Uterus (tissue), 4 donors: ENCODE measurements at places on chromosomes 7 and 10.

- no peaks in the 10 kb centered on the region for H3K4me1 ChIP-seq
- H3K27ac ChIP-seq = no peak overlapping the region
- no peaks in the 10 kb centered on the region for H3K27me3 ChIP-seq
- DNase-seq = no peak
These were observed 106.8 kb downstream of the PPP1R3C start for GRCh38 chr10:91525896-91526712.

GRCh38 chr7:45982132-45982531 is 61.1 kb upstream of the IGFBP3 start:
- no peaks in the 10 kb centered on the region for H3K27me3 ChIP-seq
- H3K36me3 ChIP-seq = no peaks in the 10 kb centered on the region
- H3K4me1 ChIP-seq = peaks cover 7% of the 10 kb centered on the region
- no peak overlapping the region for H3K4me3 ChIP-seq
- DNase-seq = no peak
- H3K27ac ChIP-seq = no peak overlapping the region

DNA sequence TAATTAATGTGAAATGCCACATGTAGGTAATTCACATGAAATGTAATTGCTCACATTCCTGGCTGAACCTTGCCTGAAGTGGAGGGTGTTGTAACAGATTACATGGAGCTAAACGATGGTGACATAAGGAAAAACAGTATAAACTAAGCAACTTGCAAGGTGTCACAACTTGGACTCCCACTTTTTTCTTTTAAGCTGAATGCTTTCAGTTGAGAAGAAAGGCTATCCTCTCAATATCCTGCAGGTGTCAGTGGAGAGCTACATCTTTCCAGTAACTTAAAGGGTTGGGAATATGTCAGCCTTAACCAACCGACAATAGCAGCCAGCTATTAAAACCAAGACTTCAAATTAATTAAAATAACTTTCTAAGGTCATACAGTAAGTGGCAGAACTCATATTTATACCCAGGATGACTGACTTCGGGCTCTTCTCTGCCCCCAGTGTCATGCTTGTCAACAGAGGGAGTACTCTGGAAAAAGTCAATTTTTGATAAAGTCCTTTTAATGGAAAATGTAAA is 33.7 kb downstream of the NRBF2 start:
- H3K4me3 ChIP-seq = no peak overlapping the region
- DNase-seq = no peak
- H3K36me3 ChIP-seq = no peaks in the 10 kb centered on the region
- no peaks in the 10 kb centered on the region for H3K4me1 ChIP-seq
- peak overlapping the region; percentile 9 for H3K27ac ChIP-seq

DNA sequence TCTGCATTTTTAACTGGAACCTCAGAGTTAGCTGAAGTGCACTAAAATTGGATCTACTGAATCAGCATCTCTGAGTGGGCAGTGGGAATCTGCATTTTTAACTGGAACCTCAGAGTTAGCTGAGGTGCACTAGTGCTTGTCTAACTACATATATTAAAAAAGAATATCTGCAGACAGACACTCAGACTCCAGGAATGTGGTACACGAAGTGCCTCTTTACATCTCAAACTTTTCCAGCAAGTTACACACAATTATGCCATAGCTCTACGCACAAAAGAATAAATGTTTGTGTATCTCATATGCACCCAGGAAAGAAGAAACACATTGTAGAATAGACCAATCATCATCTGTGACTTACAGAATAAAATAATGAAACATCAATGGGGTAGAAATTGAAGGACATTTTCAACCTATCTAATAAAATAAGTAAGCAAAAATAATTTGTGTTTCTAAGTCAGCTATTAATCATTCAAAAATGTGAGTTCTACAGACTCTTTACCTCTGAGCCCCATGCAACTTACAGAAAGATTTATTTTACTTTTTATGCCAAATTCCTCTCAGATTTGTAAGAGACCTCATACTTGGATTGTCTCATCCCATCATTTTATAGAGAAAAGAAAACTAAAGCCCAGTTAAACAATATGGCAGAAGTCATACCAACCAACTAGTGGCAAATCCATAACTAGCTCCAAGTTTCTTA is 28.3 kb downstream of the PPP1R3A start:
- H3K36me3 ChIP-seq = no peaks in the 10 kb centered on the region
- H3K27ac ChIP-seq = no peak overlapping the region
- H3K4me1 ChIP-seq = no peaks in the 10 kb centered on the region
- DNase-seq = no peak

- H3K36me3 ChIP-seq = no peaks in the 10 kb centered on the region
- H3K4me3 ChIP-seq = no peak overlapping the region
- H3K4me1 ChIP-seq = no peaks in the 10 kb centered on the region
- H3K27me3 ChIP-seq = no peaks in the 10 kb centered on the region
These were observed 24.9 kb upstream of the NPS start for GRCh38 chr10:127524229-127524628.

- H3K4me3 ChIP-seq = no peak overlapping the region
- H3K4me1 ChIP-seq = no peaks in the 10 kb centered on the region
- no peak for DNase-seq
- H3K36me3 ChIP-seq = no peaks in the 10 kb centered on the region
- H3K27ac ChIP-seq = no peak overlapping the region
These were observed 16.2 kb downstream of the CPVL start for GRCh38 chr7:29130096-29130495.

- no peaks in the 10 kb centered on the region for H3K36me3 ChIP-seq
- H3K4me1 ChIP-seq = no peaks in the 10 kb centered on the region
- DNase-seq = no peak
- no peak overlapping the region for H3K4me3 ChIP-seq
- no peak overlapping the region for H3K27ac ChIP-seq
These were observed 101.3 kb upstream of the SKAP2 start for GRCh38 chr7:26965724-26966123.

- no peaks in the 10 kb centered on the region for H3K4me1 ChIP-seq
- H3K27ac ChIP-seq = no peak overlapping the region
- no peaks in the 10 kb centered on the region for H3K36me3 ChIP-seq
- DNase-seq = no peak
- H3K27me3 ChIP-seq = no peaks in the 10 kb centered on the region
These were observed 262.7 kb downstream of the CTNNA3 start for GRCh38 chr10:67433276-67433675.

DNA sequence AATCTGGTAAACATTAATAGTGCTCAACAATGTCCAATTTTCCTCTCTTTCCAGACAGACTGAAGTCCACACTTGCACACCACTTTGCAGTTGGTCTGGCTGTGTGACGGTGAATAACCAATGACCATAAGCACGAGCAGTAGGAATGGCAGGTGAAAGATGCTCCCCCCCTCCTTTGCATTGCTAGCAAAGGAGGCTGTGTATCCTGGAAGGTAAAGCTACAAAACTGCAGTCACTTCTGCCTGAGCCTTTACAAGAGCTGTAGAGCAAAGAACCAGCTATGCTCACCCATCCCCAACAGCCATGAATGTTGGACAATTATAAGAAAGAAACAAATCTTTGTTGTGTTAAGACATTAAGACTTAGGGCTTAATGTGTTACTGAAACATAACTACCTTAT is 178.0 kb downstream of the IPMK start:
- no peak overlapping the region for H3K4me3 ChIP-seq
- DNase-seq = no peak
- no peaks in the 10 kb centered on the region for H3K4me1 ChIP-seq
- no peaks in the 10 kb centered on the region for H3K36me3 ChIP-seq
- no peaks in the 10 kb centered on the region for H3K27me3 ChIP-seq
- H3K27ac ChIP-seq = no peak overlapping the region

DNA sequence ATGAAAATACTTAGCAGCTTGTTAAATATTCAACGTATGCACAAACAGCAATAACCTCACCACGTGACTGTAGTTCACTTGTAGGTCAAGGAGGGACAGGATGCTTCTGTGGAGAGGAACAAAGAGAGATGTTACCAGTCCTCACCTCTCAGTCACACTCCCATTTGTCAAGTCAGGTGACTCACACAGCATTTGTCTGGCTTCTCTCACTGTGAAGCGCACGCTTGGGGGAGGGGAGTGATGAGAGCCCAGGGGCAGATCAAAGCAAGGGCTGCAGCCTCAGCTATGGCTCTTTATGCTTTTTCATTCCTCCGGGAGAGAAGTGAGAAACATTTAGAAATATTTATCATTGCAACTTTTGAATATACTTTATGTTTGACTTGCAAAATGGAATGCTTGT is 2.9 kb upstream of the RBM20 start:
- H3K36me3 ChIP-seq = no peaks in the 10 kb centered on the region
- H3K4me3 ChIP-seq = no peak overlapping the region
- H3K4me1 ChIP-seq = no peaks in the 10 kb centered on the region
- H3K27ac ChIP-seq = no peak overlapping the region
- H3K27me3 ChIP-seq = peaks cover 3% of the 10 kb centered on the region

DNA sequence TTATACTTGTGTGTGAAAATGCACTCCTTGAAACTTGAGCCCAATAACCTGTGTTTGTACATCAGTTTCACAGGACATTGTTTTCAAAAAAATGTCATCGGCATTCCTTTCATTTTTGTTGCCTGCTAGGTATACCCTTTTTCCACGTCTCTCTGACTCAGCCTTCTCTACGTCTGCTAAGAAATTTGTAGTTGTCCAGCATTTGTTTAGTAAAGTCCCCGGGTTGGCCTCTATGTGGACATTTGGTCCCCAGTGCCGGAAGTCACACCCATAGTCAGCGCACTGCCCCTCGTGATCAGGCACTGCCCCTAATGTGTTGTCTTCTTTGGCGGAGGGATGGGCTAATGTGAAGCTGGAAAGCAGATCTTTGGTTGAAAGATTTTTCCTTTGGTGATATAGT is 222.3 kb downstream of the LRMDA start:
- H3K27ac ChIP-seq = peak overlapping the region; percentile 58
- H3K4me1 ChIP-seq = no peaks in the 10 kb centered on the region
- no peaks in the 10 kb centered on the region for H3K36me3 ChIP-seq
- H3K4me3 ChIP-seq = no peak overlapping the region
- no peak for DNase-seq

DNA sequence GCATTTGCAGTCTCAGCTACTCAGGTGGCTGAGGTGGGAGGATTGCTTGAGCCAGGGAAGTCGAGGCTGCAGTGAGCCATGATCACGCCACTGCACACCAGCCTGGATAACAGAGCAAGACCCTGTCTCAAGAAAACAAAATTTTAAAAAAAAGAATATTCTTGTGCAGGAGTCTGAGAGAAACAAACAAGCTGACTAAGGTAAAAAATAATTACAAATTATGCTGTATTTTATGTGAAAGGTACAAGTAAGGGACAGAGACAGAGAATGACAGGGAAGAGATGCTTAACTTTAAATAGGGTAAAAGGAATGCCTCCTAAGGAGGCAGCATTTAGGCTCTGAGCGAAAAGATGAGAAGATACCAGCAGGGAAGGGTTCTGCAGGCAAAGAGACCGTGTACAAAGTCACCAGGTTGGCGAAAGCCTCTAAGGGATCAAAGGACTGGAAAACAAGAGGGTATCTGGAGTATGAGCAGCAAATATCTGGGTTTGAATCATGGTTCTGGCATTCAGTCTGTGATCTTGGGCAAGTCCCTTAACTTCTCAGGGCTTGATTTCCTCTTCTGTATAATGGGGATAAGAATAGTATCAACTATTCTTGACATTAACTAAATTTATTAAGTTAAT is 106.2 kb upstream of the RHOBTB1 start:
- H3K4me1 ChIP-seq = no peaks in the 10 kb centered on the region
- H3K4me3 ChIP-seq = no peak overlapping the region
- no peaks in the 10 kb centered on the region for H3K27me3 ChIP-seq
- no peaks in the 10 kb centered on the region for H3K36me3 ChIP-seq
- H3K27ac ChIP-seq = no peak overlapping the region
